Posterior vena cava (tissue), 2 donors: ENCODE measurements at places on chromosomes 13 and 19. TPM values are rescaled to one million over a fixed set of nuclear protein-coding genes. Genes with fewer than 3 reads are reported as not detected.

TEX29 gene
- total RNA-seq, result 0.29 TPM

LSM14A gene
- total RNA-seq, result 109 TPM

CFAP97D2 gene
- total RNA-seq, result not detected

MYO16 gene
- 0.09 TPM for total RNA-seq

UBAC2 gene
- 41.4 TPM for total RNA-seq

BSG gene
- total RNA-seq, result 288 TPM

HIPK4 gene
- 0.29 TPM for total RNA-seq

TRIM28 gene
- 159 TPM for total RNA-seq
